ENCODE measurements at places on chromosomes 4 and X.

- DNase-seq: no peak
Measured at GRCh38 chr4:66691101-66691500, 854.2 kb downstream of the CENPC start.

DNA sequence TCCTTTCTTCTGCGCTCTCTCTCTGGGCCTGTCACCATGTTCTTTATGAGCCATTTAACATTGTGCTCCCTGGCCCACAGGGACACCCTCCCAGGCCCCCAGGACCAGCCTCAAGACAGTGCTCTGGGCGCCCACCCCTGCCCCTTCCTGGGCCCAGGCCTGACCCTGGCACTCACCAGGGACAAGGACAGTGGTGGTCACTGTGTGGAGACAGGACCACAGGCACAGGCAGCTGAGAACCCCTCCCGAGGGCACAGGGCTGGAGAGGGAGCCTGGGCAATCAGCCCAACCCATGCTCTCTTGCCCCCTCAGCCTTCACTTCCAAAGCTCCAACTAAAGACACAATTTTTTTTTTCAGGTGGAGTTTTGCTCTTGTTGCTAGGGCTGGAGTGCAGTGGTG, 218.2 kb upstream of the PSAPL1 start:
- DNase-seq: no peak

- no peak for DNase-seq
Measured at GRCh38 chr4:66059136-66059535, 388.8 kb upstream of the EPHA5 start.

DNA sequence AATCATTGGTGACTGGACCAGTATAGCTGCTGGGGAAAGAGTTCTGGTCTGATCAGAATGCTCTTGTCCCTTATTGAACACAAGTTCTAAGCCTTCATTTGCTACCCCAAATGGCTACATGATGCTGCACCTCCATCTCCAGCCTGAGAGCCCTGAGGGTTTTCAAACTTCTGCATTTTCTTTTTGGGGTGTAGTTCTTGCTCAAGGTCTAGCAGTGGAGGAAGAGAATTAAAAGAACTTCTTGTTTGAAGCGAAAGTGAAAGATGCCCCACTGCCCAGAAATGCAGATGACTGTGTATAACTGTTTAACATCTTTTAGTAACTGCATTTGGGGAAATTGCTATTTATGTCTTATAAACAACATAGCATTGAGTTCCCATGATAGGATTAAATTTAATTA, 38.5 kb downstream of the LAMTOR3 start:
- no peak for DNase-seq

DNA sequence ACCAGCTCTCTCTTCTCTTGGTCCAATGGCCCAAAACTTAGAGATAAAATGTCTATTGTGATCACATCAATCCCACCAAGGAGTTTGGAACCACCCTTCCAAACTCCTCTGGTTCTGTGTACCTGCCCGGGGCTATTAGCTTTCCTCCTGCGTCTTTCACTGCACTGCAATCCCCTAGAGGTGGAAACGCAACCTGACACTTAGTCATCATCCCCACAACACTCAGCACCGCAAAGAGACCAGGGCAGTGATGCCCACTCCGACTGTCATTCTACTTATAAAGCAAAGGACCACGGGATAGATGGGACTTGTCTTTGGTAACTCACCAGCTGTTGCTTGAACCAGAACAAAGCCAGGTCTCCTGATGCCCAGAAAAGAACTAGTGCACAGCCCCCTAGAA, 22.0 kb downstream of the AFAP1 start:
- DNase-seq: no peak

DNA sequence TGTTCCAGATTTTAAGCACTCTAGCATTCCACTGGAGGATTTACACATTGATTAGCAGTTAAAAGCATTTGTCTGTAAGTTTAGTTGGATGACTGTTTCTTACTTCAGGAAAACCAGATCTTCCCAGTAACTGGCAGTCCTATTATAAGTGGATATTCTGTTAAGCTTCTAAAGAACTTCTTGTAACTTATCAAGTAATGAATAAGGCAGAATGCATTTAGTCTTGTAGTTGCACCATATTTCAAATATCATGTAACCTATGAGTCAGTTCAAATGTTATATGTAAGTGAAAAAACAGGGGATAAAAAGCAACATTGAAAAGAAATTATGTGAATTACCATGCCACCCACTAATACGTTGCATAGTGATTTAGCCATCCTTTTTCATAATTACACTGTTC, 30.2 kb upstream of the TENM3 start:
- DNase-seq: no peak

GRCh38 chrX:154026136-154027021, 6.7 kb upstream of the IRAK1 start:
- no peak for DNase-seq

GRCh38 chr4:182645511-182645910, 271.7 kb downstream of the DCTD start:
- DNase-seq: no peak

GRCh38 chr4:45004326-45004725, 278.0 kb upstream of the GNPDA2 start:
- no peak for DNase-seq

DNA sequence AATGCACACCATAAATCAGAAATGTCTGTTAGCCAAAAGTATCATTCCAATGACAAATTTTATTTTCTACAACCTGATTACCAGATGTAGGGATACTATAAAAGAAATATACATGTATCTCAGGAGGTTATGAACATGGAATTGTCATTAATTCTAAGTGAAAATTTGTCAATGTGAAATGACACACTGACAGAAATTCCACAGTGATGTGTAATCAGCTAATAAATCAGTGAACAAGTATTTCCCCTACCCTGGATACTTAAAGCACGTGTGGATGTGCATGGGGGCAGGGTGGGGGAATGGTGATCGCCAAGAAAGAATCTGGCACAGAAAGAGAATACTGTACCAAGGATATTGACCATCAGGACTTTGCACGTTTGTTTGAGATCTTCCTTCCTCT, 123.6 kb downstream of the SH3RF1 start:
- no peak for DNase-seq

- DNase-seq: no peak
Measured at GRCh38 chr4:103934178-103934789, 214.5 kb upstream of the TACR3 start.

GRCh38 chr4:151700566-151701316, 60.1 kb downstream of the GATB start:
- DNase-seq: no peak

DNA sequence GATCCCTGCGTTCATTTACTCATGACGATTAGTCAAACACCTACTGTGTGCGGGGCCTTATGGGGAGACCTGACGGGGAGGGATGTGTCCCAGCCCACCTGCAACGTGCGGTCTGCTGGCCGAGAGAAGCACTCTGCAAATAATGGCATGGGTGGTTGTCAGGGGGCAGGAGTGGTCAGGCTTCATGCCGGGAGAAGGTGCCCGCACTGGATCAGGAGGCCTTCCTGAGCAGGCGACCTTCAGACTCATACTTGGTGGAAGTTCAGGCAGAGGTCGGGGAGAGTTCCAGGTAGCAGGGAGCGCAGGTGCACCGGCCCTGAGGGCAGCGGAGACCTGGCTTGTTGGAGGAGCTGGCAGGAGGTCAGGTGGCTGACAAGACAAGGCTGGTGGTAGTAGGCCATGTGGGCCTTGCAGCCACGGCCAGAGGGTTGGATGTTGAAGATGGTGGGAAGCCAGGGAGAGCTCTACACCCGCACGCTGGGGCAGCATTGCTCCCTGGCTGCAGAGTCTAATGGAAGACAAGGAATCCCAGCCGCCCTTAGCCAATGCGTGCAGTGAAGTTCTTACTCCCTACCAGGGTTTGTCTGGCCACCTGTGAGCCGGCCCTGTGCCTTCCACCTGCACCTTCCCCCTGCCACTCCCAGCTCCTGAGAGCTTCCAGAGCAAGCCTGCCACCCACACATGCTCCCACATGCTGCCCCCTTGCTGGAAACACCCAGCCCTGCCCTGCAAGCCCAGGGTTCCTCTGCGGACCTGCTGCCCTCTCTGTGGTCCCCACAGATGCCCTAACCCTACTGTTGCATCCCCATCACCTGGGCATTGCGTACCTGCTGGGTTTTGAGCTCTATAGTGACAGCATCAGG, 97.3 kb downstream of the PSAPL1 start:
- no peak for DNase-seq

GRCh38 chr4:172105918-172106317, 292.7 kb downstream of the GALNTL6 start:
- no peak for DNase-seq
